Transverse colon (tissue), 4 donors: ENCODE measurements at places on chromosomes 2 and 18. TPM values are rescaled to one million over a fixed set of nuclear protein-coding genes. Genes with fewer than 3 reads are reported as not detected.

ANTXR1 gene
- total RNA-seq, result 7.1 TPM

ASXL3 gene
- 3.0 TPM for total RNA-seq

ZRANB3 gene
- total RNA-seq, result 1.4 TPM

TLX2 gene
- 2.5 TPM for total RNA-seq

- DNase-seq, result no peak
These were observed 318.1 kb downstream of the TRIB2 start for GRCh38 chr2:13034861-13035260.

NXPH2 gene
- not detected for total RNA-seq

DNA sequence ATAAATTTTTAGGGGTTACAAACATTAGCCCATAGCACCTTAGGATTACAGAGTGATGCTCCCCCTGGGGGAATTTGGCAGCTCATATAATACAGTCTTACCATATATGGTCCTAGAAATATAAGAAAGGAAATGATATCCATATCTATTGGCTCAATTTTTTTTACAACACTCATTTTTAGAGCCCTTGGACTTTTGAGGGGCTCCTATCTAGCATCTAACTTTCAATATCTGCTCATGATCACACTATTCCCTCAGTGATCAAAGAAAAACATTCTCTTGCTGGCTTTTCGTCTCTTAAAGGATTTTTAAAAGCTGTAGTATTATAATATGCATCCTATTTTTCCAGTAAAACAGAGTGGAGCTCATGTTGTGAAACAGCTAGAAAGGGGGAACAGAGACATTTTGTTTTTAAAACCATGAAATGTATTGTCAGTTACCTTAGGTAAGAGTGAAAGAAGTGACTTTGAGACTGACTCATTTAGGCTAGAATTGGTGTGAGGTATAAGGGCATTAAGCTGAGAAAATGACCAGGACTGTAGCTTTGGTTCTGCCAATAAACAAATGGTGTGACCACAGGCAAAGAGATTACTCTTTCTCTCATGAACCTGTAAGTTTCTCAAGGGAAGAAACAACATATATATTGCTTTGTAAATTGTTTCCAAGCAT is 65.8 kb downstream of the ALPK2 start:
- DNase-seq, result no peak
